ENCODE measurements at places on chromosomes 11 and 22. TPM values are rescaled to one million over a fixed set of nuclear protein-coding genes. Genes with fewer than 3 reads are reported as not detected.

GSTT2 gene
- total RNA-seq, result not detected

PMM1 gene
- total RNA-seq, result 13.9 TPM

LINC01488 gene
- total RNA-seq, result not detected

E2F8 gene
- 1.6 TPM for total RNA-seq

THY1 gene
- 22.5 TPM for total RNA-seq

Data from cerebellum (tissue), 4 donors.